Neural progenitor cell (in vitro differentiated cells): ENCODE measurements at places on chromosomes 3 and 15. TPM values are rescaled to one million over a fixed set of nuclear protein-coding genes. Genes with fewer than 3 reads are reported as not detected.

GRCh38 chr15:69074843-69075224, 60.3 kb downstream of the NOX5 start:
- DNase-seq, result peak; percentile 39

DNA sequence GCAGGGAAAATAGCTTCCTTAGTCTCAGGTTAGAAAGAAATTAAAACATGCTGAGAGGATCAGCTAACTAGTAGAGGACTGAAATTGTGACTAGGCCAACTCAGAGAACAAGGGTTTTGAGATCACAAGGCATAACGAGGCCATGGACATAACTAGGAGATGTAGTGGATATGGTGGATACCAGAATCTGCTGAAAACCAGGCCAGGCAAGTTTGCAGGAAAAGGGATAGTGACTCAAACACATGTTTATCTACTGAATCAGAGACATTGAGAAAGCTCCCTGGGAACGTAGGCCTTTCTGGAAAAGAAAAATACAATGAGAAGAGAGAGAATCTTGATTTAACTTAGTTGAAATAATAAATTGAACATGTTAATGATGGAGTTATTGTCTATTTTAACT, 326.5 kb upstream of the GBE1 start:
- DNase-seq, result no peak

Gene HTR3E
- not detected in 2 replicates for total RNA-seq

- DNase-seq, result no peak
Observed at GRCh38 chr3:144774897-144775296, 803.3 kb downstream of the DIPK2A start.

Gene CHRNB4
- 0.24 and 0.37 TPM in 2 replicates for total RNA-seq

DNA sequence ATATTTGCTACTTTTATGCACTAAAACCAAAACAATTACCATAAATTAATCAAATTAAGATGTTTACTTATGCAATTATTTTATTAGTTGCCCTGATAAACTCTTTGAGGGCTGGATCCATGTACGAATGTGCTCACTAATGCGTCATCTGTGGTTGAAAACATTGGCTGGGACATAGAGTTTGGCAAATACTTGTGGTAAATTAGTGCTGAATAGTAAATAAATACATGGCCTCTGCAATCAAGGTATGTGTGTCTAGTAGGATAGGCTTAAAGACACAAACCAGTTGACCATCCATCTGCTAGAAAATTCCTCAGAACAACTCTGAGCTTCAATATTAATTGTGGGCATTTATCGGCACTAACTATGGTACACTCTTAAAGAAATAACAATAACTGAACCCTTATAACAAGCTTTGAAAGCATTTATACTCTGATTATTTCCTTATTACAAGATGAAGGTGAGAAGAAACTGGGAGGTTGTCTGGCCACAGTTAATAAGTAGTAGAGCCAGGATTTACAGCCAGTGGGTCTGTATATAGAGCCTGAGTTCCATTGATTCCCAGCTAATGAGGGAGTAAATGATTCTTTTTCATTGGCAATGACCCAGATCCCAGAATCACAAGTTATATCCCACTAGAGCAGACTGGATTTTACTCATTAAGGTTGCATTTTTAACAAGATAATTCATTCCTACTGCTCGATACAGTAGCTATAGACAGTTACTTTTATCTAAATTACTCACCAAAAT, 169.5 kb upstream of the CNTN6 start:
- DNase-seq, result no peak

DNA sequence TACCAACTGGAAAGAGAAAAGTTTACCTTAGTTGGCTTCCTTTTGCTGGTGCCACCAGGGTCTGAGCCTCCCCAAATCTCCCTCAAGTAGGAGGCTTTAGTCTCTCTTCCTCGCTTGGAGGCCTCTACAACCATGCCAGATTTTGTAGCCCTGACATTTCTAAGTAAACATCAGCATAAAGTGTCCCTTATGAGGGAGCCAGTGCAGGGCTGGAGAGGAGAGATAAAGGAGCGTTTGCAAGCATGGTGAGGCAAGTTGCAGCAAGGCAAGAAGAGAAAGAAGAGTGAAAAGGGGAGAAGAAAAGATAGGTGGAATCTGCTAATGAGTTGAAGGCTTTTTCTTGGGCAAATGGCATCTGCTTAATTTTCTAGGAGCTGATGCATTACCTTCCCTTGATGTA, 82.7 kb upstream of the FNDC3B start:
- DNase-seq, result no peak

- DNase-seq, result no peak
Observed at GRCh38 chr3:52387481-52387880, 57.4 kb downstream of the SEMA3G start.

Gene PLA1A
- total RNA-seq, result not detected in 2 replicates

DNA sequence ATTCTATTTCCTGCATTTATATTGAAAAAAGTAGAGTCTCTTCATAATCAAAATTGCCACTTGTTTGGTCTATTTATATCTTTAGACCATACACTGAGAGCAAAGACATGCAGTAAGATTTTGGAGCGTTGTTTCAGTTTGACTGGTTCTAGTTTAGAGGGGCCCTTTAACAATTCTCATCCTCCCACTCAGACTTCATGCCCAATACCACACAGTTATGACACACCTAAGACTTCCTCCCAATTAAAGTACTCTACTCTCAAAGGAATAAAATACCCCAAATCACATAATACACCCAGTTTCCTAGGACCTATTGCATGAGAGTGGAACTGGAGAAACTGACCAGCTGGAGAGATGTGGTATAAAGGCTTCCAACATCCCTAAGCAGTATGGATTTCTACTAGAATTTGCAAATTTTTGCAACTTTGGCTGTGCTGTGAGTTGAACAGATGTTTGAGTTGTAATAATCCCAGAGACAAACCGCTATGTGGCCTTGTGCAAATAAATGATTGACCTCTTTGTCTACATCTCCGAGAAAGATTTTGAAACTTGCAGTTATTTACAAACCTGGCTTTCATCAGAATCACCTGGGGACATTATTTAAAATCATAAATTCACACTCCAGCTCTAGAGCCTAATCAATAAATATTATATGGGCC, 170.0 kb upstream of the ROBO2 start:
- DNase-seq, result no peak

DNA sequence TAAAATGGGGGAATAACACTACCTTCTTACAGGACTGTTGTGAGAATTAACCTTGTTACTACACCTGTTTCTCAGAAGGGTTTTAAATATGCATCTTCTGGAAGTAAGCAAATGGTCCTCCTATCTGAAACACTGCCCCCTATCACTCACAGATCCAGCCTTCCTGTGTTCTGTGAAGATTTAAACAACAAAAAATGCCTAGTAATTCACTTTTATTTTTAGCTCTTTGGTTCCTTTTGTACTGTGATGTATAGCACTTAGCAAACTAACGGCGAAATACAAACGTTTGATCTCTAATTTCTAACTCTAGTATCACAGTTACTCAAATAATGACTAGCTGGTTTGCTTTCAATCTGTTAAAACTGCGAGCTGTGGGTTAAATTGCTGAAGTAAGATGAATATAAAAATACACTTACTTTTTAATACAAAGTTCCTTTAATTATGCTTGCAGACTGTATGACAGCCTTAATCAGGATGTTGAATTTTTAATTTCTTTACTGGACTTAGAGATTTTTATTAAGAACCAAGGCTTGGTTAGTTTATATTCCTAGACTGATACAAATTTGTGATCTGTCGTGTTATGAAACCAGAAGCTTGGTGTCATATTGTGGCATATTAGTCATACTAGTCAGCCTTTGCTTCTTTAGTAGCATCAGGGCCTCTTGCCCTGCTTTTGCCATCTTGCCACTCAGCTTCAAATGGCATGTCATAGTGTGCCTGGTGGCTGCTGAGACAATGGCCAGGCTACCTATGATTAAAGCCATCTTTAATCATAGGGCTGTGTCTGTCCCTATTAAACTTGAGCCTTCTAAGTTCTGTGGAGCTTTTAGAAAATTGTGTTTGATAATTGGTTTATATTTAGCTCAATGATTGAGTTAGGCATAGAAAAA, 9.2 kb downstream of the EIF3J start:
- no peak for DNase-seq

GRCh38 chr3:152586974-152587373, 248.0 kb upstream of the P2RY1 start:
- no peak for DNase-seq

DNA sequence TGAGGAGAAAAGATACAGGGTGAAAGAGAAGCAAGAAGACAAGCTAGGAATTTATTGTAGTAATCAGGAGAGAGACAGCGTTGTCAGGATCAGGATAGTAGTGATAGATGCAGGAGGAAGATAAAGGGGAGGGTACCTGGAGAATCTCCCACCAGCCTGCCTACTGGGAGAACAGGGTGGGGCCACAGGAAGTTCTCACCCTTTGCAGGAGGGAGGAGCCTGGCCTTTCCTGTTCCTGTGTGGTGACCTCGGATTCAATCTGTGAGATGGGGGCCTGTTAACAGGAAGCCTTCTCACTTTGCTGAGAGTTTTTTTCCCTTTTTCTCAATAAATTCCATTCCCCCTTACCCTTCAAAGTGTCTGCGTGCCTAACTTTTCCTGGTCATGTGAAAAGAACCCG, 37.6 kb downstream of the GMPS start:
- DNase-seq, result no peak

- DNase-seq, result no peak
Observed at GRCh38 chr15:60070838-60071493, 66.9 kb downstream of the FOXB1 start.
